T-helper 9 cell (primary cell): ENCODE measurements at places on chromosomes 12 and 14.

- DNase-seq: no peak
These were observed 44.7 kb downstream of the RIN3 start for GRCh38 chr14:92558319-92558718.

DNA sequence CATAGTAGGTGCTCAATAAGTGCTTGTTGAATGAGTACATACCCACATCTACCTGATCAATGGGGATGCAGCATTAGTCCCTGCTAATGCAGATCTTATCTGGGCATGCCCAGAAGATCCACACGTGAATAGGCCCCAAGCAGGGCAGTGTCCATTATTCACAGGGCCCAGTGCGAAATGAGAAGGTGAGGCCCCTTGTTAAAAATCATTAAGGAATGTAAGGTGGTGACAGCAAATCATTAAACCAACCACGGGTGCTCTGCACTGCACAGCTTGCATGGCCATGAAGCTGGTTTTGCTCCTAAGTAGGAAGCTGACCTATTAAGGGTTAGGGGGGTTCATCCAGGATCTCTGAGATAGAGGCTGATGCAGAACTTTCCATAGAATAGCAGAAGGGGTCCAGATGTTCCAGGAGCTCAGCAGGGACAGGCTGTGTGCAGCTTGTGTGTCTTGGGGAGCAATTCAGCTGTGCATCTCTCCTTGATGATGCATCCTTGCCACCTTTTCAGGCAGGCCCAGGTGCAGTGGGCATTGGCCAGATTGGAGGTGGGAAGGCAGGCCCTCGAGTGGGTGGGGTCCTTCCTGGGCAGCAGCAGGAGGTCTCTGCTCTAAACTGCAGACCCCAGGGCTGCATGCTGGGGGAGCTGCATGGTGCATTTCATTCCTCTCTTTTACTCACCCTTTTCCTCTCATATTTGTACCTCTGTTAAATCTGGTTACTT is 231.3 kb upstream of the PWP1 start:
- DNase-seq: no peak

- DNase-seq: no peak
These were observed 463.5 kb downstream of the TMEM132D start for GRCh38 chr12:129440278-129440677.

DNA sequence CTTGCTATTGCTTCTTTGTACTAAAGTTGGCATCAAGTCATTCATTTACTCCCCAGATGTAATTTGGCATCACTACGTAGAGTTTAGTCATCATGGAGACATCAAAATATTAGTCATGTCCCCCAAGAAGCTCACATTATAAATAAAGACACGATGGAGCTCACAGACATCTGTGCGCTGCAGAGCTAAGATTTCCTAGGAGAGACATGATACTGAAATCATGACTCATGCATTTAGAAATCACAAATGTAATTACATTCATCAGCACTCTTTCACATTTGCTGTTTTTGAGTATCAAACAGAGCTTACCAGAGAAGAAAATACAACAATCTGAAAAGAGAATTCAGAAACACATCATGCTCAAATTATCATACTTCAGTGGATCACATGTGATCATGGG is 169.8 kb downstream of the LRIG3 start:
- no peak for DNase-seq

DNA sequence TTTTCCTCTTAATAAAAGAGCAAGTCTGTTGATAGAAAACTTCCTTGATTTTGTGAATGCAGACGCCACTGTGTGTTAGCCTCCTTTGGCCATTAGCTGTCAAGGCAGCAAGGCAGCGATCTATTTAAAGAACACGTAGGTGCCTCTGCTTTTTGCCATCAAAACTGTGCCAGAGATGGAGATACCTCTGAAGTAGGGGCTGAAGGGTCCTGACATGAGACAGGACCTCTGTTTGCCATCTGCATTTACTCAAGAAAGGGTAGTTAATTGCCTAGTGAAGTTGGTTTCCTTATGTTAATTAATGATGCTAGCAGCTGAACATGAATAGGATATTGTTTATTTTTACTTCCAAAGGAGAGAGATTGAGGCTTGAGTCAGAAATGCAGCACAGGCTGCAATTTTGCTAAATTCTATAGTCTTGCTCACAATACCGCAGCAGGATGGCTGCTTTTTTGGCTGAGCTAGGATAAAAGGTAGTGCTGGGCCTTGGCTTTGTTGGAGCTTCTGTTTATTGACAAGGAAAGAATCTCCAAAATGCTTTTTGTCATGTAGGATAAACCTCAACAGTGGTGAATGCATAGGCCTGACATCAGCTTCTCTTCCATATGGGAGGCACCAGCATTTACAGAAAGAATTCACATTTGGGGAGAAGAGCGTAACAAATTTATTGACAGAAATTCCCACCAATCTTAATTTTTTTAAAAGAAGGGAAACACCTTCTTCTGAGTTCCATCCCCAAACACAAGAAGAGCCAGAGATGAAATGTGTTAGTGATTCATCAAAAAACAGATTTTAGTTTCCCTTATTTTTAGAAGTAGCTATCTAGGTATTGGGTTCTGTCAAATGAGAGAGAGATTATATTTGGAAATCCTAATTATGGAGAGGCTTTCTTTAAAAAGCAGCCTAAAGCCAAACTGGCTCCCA is 13.9 kb upstream of the RPH3A start:
- no peak for DNase-seq

- DNase-seq: no peak
These were observed 7.9 kb upstream of the FBRSL1 start for GRCh38 chr12:132481771-132482745.
